HCEC 1CT (cell line): ENCODE measurements at places on chromosomes 16 and 17.

- DNase-seq = no peak
Observed at GRCh38 chr17:79570653-79571052, 40.2 kb downstream of the RBFOX3 start.

DNA sequence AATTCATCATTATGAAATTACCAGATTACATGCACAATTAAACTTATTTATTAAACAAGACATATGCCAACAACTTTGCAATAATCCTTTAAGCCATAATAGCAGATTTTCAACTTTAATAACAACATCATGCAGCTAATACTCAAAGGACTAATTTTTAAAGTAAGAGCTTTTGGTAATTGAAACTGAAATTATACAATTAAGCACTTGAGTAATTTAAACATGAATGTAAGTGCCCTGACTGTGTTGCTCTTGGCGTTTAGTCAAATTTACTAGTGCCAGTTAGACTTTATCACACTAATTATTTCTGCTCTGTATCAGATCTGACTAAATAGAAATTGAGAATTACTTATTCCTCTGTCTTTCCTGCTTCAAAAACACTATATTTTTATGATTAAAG lies 46.8 kb upstream of the PSMD7 start:
- DNase-seq = no peak

- peak; percentile 53 for DNase-seq
Observed at GRCh38 chr17:45584092-45585036, 93.8 kb upstream of the PLEKHM1 start.

DNA sequence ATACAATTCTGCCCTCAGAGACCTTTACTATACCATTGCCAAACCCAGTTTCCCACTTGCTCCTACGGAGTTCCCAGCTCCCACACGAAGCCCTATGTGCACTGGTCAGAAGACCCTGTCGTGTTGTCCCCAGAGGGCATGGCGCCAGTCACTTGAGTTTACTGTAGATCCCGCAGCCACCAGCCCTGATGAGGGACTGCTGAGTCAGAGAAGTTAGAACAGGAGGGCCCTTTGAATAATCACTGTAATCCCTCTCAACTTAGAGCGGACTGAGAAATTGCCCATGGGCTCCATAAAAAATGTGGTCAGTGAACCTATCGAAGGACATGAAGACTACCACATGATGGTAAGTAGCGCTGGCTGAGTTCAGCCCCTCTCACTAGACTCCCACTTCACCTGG lies 9.2 kb downstream of the UBFD1 start:
- DNase-seq = no peak

GRCh38 chr16:54317101-54317611 lies 30.6 kb upstream of the IRX3 start:
- no peak for DNase-seq
